ENCODE measurements at places on chromosomes 7 and 10.

DNA sequence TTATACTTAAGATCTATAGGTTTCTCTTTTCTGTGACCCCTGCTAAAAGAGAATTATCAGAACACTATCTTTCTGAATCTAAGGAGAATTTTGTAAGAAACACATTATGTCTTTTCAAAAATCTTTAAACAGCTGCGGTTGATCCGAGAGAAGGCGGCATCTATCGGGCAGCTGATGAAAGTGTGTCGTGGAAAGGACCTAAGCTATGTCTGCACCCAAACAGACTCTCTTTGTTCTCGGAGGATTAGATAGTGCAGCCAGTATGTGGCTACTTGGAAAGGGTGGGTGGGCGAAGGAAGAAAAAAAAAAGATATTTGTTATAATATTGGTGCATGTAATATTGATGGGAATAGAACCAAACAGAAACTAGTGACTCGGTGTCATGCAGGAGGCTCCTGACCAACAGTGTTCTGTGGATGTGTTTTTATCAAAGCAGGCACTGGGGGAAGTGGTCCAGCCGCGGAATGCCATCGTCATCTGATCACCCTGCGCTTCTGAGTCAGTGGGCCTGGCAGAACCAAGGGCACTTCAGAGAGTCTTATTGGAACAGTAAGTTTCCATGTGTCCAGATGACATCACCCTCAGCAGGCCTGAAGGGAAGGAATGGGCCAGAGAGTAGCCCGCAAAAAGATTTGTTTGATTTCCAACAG is 509.7 kb upstream of the AKR1E2 start:
- no peak overlapping the region for H3K4me3 ChIP-seq
- H3K27ac ChIP-seq = no peak overlapping the region
- no peaks in the 10 kb centered on the region for H3K36me3 ChIP-seq
- H3K27me3 ChIP-seq = no peaks in the 10 kb centered on the region
- H3K4me1 ChIP-seq = no peaks in the 10 kb centered on the region
- no peak for DNase-seq

GRCh38 chr7:1278543-1278942 is 45.9 kb downstream of the UNCX start:
- DNase-seq = no peak
- no peaks in the 10 kb centered on the region for H3K36me3 ChIP-seq
- H3K27me3 ChIP-seq = no peaks in the 10 kb centered on the region
- no peaks in the 10 kb centered on the region for H3K4me1 ChIP-seq

DNA sequence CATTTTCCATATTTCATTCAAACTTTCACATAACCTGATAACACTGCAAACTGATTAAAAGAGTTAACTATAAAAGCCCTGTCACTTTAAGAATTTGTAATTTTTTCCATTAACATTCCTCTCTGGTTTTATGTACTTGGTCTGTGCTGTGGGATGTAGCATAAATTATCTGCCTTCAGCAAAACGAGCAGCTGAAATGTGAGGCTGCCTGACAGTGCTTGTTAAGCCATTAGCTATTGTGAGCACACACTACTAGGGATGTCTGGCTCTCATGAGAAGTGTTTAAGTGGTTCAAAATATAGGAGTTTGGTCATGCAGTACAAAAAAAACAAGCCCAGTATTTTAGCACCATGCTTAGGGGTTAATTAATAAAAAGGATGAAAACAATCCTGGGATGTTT is 63.0 kb downstream of the HOXA1 start:
- H3K27ac ChIP-seq = no peak overlapping the region
- H3K4me3 ChIP-seq = no peak overlapping the region
- H3K27me3 ChIP-seq = no peaks in the 10 kb centered on the region
- H3K4me1 ChIP-seq = peaks cover 13% of the 10 kb centered on the region

DNA sequence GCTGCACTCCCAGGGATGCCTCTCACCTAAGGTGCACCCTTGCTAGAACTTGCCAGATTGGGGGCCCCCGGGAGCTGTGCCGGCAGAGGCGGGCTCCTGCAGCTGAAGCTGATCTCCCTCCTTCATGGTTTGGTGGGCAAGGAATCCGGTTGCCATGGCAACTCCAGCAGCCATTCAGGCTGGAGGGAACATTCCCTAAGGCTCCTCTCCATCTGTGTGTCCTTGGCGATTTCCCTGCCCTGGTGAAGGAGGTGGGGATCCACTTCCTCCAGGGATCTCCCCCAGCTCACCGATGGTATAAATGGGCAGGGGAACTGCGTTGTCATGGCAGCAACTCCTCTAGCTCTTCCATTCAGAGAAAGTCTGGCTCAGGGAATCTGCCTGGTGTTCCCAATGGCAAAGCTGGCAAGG is 49.6 kb upstream of the GPR158 start:
- no peak overlapping the region for H3K4me3 ChIP-seq
- H3K27ac ChIP-seq = no peak overlapping the region
- DNase-seq = no peak
- H3K4me1 ChIP-seq = no peaks in the 10 kb centered on the region
- no peaks in the 10 kb centered on the region for H3K36me3 ChIP-seq

DNA sequence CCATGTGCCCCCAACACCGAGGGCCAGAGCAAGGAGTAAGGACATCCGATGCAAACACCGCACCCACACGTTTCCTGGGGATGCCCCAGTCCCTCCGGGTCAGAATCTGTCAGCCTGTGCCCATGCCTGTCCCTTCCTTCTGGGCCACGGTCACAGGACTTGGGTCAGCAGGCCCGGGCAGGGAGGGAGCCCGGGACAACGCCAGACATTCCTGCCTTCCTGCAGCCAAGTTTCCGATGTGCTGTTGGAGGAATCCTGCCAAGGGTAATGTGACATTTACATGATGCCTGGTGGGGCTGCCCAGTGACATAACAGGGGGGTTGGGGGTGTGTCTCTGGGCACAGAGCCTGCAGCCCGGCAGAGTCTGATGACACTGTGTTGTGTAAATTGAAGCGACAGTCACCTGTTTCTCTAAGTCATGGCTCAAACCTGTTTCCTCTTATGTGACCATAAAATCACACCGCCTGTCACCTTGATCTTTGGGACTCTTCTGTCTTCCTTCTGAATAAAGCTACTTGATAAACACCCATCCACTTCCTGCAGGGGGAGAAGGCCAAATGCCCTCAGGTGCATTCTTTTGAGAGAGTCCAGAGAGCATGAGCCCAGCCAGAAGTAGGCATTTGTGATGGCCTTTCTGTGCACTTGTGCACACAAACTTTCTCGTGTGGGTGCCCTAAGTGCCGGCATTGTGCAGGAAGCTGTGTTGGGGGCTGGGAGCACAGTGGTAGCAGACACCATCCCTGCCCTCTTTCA is 175.3 kb upstream of the RHEB start:
- no peaks in the 10 kb centered on the region for H3K27me3 ChIP-seq
- H3K36me3 ChIP-seq = no peaks in the 10 kb centered on the region
- H3K4me3 ChIP-seq = no peak overlapping the region
- H3K4me1 ChIP-seq = no peaks in the 10 kb centered on the region
- no peak overlapping the region for H3K27ac ChIP-seq

GRCh38 chr10:93995182-93995581 is 1.5 kb downstream of the PLCE1 start:
- H3K27me3 ChIP-seq = peaks cover 12% of the 10 kb centered on the region
- H3K36me3 ChIP-seq = no peaks in the 10 kb centered on the region
- no peaks in the 10 kb centered on the region for H3K4me1 ChIP-seq
- no peak overlapping the region for H3K4me3 ChIP-seq

GRCh38 chr10:34587002-34587679 is 228.0 kb downstream of the PARD3 start:
- H3K4me3 ChIP-seq = no peak overlapping the region
- H3K36me3 ChIP-seq = no peaks in the 10 kb centered on the region
- no peak overlapping the region for H3K27ac ChIP-seq
- no peak for DNase-seq

DNA sequence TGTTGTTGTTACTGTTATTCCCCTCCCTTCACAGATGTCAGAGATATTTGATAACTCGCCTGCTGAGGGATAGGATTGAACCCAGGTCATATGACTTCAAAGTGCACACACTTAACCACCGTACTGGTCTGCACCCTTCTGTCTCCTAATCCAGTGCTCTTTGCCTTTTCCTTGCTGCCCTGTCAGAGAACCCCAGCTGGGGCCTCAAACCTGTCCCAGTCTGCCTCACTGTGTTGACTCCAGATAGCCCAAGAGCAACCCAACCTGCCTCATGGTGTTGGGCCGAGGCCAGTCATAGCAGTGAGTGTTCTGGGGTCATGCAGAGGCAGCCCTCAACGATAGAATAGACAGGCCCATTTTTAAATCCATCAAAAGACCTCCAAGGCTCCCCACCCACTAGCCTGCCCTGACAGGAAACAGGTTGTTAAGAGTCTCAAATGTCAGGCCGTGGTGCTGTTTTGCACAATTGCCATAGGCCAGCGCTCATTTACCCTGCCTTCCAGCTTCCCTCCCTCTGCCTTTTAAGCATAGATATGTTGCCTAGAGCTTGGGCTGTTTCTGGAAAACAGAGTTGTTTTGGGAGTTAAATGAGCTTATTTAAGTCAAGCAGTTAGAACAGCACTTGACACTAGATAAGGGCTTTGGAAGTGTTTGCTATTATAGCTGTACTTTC is 37.0 kb upstream of the PDCD4 start:
- H3K4me1 ChIP-seq = peaks cover 26% of the 10 kb centered on the region
- no peaks in the 10 kb centered on the region for H3K36me3 ChIP-seq
- H3K4me3 ChIP-seq = no peak overlapping the region
- H3K27me3 ChIP-seq = no peaks in the 10 kb centered on the region
- DNase-seq = no peak

DNA sequence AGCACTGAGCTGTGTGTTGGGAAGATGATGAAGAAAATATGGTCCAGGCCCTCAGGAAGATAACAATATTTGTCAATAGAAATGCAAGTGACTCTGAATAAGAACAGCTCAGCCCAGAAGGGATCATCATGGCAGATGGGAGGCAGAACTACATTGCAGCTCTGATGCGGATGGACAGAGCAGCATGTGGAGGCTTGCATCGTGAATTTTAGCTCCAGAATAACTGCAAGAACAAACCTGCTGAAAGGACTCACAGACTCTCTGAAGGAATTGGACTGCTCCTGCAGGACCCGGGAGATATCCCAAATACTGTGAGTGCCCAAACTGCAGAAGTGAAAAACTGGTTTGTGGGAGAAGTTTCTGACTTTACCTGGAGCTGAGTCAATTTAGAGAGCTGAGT is 80.6 kb upstream of the LAMB4 start:
- H3K4me1 ChIP-seq = no peaks in the 10 kb centered on the region
- no peaks in the 10 kb centered on the region for H3K27me3 ChIP-seq
- no peaks in the 10 kb centered on the region for H3K36me3 ChIP-seq
- no peak overlapping the region for H3K27ac ChIP-seq
- DNase-seq = no peak

GRCh38 chr7:50367100-50367499 is 62.6 kb downstream of the IKZF1 start:
- H3K4me1 ChIP-seq = peaks cover 100% of the 10 kb centered on the region
- peak overlapping the region; percentile 12 for H3K4me3 ChIP-seq
- peak overlapping the region; percentile 57 for H3K27ac ChIP-seq

GRCh38 chr7:31687024-31687748 is at the start of gene PPP1R17:
TSS of gene PPP1R17 (plus strand) at chr7:31687215. CDS start at chr7:31692442, 5,227 bp downstream.
- H3K4me3 ChIP-seq = no peak within 1 kb of the TSS
- H3K27ac ChIP-seq = no peak within 1 kb of the TSS
- H3K27me3 ChIP-seq = no peaks in the 10 kb centered on the region
- H3K4me1 ChIP-seq = no peaks in the 10 kb centered on the region
- no peaks in the 10 kb centered on the region for H3K36me3 ChIP-seq
- no peak for DNase-seq

GRCh38 chr7:78970440-78970916 is 483.0 kb downstream of the MAGI2 start:
- no peaks in the 10 kb centered on the region for H3K4me1 ChIP-seq
- no peaks in the 10 kb centered on the region for H3K27me3 ChIP-seq
- H3K4me3 ChIP-seq = no peak overlapping the region
- no peaks in the 10 kb centered on the region for H3K36me3 ChIP-seq
- DNase-seq = no peak
- H3K27ac ChIP-seq = no peak overlapping the region

DNA sequence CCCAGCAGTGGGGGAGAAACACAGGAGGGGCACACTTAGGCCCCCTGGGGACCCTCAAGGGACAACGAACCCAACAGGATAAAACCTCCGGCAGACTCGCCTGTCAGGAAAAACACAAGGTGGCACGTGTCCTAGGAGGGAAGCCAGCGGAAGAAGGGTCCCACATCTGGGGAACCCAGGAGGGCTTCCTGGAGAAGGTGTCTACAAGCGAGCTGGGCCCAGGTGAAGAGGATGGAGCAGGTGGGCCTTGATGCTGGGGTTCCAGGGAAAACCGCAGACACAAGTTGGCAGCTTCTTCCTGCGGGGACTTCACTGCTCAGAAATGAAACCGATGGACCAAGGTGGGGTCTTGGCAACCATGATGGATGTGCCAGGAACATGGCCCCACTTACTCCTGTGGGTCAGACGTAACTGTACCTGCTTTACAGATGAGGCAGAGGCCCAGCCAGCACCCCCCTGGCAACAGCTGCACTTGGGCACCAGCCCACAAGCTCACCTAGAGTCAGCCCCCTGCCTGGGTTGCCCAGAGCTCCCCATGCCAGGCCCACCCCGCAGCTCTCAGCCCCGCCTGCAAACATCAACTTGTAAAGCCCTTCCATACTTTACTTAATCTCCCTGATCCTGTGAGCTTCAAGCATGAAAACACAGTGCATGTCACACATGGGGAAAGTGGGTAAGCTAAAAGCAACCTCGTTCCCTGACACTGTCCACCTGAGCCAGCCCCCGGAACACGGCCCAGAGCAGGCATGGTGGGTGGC is 225.0 kb downstream of the ELFN1 start:
- no peak for DNase-seq
- peaks cover 24% of the 10 kb centered on the region for H3K36me3 ChIP-seq
- H3K4me1 ChIP-seq = no peaks in the 10 kb centered on the region
- no peaks in the 10 kb centered on the region for H3K27me3 ChIP-seq

- no peaks in the 10 kb centered on the region for H3K4me1 ChIP-seq
- no peaks in the 10 kb centered on the region for H3K27me3 ChIP-seq
- H3K27ac ChIP-seq = no peak overlapping the region
- no peak for DNase-seq
- no peaks in the 10 kb centered on the region for H3K36me3 ChIP-seq
Measured at GRCh38 chr7:66442385-66442784, 186.3 kb upstream of the KCTD7 start.

GRCh38 chr7:152710153-152710442 is 34.2 kb upstream of the XRCC2 start:
- no peaks in the 10 kb centered on the region for H3K27me3 ChIP-seq
- no peak overlapping the region for H3K4me3 ChIP-seq
- H3K4me1 ChIP-seq = no peaks in the 10 kb centered on the region
- no peak overlapping the region for H3K27ac ChIP-seq
- DNase-seq = no peak

GRCh38 chr10:121092720-121093095 is 241.5 kb downstream of the WDR11 start:
- no peak overlapping the region for H3K4me3 ChIP-seq
- no peaks in the 10 kb centered on the region for H3K36me3 ChIP-seq
- no peak overlapping the region for H3K27ac ChIP-seq
- no peaks in the 10 kb centered on the region for H3K27me3 ChIP-seq
- H3K4me1 ChIP-seq = no peaks in the 10 kb centered on the region
- DNase-seq = no peak

GRCh38 chr10:93288679-93289634 is 193.2 kb downstream of the MYOF start:
- peak; percentile 33 for DNase-seq
- H3K27me3 ChIP-seq = no peaks in the 10 kb centered on the region
- H3K27ac ChIP-seq = no peak overlapping the region
- H3K4me3 ChIP-seq = no peak overlapping the region
- no peaks in the 10 kb centered on the region for H3K4me1 ChIP-seq
- H3K36me3 ChIP-seq = no peaks in the 10 kb centered on the region

Data from CD4-positive, alpha-beta memory T cell (primary cell).